ENCODE measurements at places on chromosomes 1 and 21. TPM values are rescaled to one million over a fixed set of nuclear protein-coding genes. Genes with fewer than 3 reads are reported as not detected.

The PIGP gene
- 21.2 TPM for total RNA-seq

The LIPI gene
- total RNA-seq: not detected

The RNF187 gene
- 110 TPM for total RNA-seq

The SYT14 gene
- not detected for total RNA-seq

The L1TD1 gene
- total RNA-seq: not detected

The KLF17 gene
- total RNA-seq: not detected

The FBLIM1 gene
- 0.05 TPM for total RNA-seq

The C8B gene
- total RNA-seq: not detected

The KCNJ15 gene
- 0.15 TPM for total RNA-seq

The PDC gene
- not detected for total RNA-seq

The OR10Z1 gene
- total RNA-seq: not detected

The SLC25A34 gene
- total RNA-seq: 1.5 TPM

The TRIM45 gene
- total RNA-seq: 0.53 TPM

The RIPPLY3 gene
- 0.26 TPM for total RNA-seq

The SLX9 gene
- 60.7 TPM for total RNA-seq

The CELA3A gene
- total RNA-seq: not detected

The ARHGAP29 gene
- total RNA-seq: 0.31 TPM

Measured in activated CD4-positive, alpha-beta memory T cell treated with anti-CD3 and anti-CD28 coated beads for 36 hours (primary cell).